Cortex of kidney (tissue), 1 donor: ENCODE measurements at places on chromosomes 3 and 15.

DNA sequence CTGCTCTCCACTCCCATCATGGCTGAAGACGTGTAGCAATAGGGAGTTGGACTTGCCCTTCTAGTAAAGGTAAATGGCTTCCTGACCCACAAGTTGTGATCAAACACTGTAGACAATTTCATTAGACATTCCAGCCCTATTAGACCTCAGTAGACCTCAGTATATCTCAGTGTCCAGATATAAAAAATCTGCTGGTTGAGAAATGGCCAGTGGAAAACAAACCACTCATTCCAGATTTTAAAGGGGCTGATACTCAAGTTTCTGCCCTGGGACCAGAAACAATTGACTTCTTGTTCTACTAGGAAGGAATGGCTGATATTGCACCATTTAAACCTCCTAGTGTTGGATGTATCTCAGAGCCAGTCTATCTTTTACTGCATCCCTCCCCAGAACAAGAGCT, 613.2 kb downstream of the PDCD6IP start:
- no peak for DNase-seq

DNA sequence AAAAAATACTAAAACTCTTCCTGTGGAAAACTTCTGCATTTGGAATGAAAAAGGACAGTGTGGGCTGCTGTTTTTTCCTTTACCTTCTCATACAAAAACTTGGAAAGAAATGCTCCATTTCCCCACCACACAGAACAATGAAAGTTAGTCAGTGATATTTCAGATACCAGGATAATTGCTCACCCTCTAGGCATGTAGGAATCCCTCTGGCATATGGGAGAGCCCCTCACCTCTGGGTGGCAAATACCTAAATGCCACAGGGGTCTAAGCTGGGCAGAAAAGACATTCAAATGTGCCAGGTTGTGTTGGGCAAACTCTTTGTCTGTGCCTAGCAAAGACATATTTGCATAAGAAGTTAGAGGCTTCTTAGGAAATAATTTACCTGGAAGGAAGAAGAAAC, 560.3 kb upstream of the NR2F2 start:
- DNase-seq: no peak

GRCh38 chr3:41581700-41582099, 380.2 kb downstream of the ULK4 start:
- no peak for DNase-seq

- no peak for DNase-seq
Measured at GRCh38 chr3:39127908-39128304, 20.4 kb downstream of the TTC21A start.

- no peak for DNase-seq
Measured at GRCh38 chr3:24339266-24339825, 155.3 kb downstream of the THRB start.
